Suprapubic skin (tissue), 4 donors: ENCODE measurements at places on chromosomes 5 and 9.

GRCh38 chr5:180313677-180314505 lies 22.0 kb upstream of the MAPK9 start:
- DNase-seq = no peak

- no peak for DNase-seq
These were observed 248.3 kb downstream of the COX7C start for GRCh38 chr5:86866036-86866435.

GRCh38 chr9:101571114-101571513 lies 23.7 kb downstream of the PPP3R2 start:
- DNase-seq = no peak

GRCh38 chr9:90881648-90882047 lies 80.0 kb downstream of the SYK start:
- DNase-seq = no peak

- DNase-seq = no peak
These were observed 232.8 kb upstream of the PTGER4 start for GRCh38 chr5:40446910-40447309.

- no peak for DNase-seq
These were observed 6.0 kb downstream of the CFAP90 start for GRCh38 chr5:7844901-7845300.

GRCh38 chr5:103355579-103355978 lies 97.0 kb downstream of the MACIR start:
- DNase-seq = no peak

- DNase-seq = no peak
These were observed 14.0 kb downstream of the ACTBL2 start for GRCh38 chr5:57468481-57469163.

DNA sequence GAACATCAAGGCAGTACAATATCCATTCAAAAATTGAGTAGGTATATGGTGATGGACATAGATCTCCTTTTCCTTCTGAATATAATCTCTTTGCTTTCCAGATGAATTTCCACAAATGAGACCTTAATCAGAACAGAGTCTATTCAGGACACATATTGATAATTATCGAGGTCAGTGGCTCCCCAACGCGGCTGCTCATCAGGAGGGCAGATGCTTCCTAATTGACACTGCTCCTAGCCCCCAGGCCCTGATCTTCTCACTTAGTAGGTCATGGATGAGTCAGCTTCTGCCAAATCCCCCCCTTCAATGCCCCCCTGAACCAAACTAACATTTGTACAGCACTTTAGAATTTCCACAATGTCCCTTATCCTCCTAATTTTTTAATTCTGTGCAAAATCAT lies 51.6 kb downstream of the SEMA5A start:
- no peak for DNase-seq

DNA sequence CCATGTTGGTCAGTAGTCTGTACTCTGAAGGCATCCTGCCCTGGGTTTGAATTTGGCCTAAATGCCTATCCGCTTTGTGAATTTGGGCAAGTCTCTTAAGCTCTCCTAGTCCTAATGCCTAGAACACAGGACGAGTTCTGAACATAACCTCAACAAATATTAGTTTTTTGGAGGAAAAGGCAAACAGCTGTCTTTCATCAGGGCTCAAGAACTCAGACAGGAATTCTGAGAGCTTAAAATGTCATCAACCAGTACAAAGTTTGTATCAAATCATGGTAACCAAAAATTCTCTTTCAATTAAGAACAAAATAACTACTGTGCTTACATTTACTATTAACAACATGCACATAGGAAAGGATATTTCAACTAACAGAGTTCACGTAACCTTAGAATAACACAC lies 182.5 kb upstream of the PPP1R2B start:
- no peak for DNase-seq

DNA sequence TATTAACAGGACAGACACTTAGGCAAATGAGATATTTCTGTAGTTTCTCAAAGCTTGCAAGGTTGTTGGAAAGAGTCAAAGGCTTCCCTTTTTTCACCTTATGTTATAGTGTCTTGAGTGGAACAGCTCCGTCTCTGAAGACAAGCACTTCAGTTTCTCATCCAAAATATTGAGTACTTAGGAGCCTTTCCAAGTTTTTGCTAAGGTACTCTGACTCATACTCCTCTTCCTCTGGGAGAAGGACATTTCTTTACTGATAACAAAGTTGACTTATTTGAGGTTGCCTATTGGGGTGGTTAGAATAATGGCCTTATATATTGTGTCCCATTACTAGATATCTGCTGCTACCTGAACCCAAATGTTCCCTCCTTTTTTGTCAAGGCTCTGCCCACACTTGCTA lies 869.6 kb downstream of the MAT2B start:
- no peak for DNase-seq

GRCh38 chr5:115179394-115180164 lies 9.9 kb upstream of the TRIM36 start:
- no peak for DNase-seq

GRCh38 chr5:81750308-81751008 lies 439 bp downstream of the SSBP2 start:
- peak; percentile 81 for DNase-seq

GRCh38 chr5:172443441-172444109 lies 10.8 kb downstream of the SH3PXD2B start:
- DNase-seq = peak; percentile 94

GRCh38 chr9:73239570-73240265 lies 88.1 kb downstream of the ANXA1 start:
- DNase-seq = no peak

GRCh38 chr9:87497604-87498045 lies at the start of gene DAPK1:
Gene DAPK1 (plus strand): TSS chr9:87497867. CDS start chr9:87499078, 1,211 bp downstream.
- no peak for DNase-seq

DNA sequence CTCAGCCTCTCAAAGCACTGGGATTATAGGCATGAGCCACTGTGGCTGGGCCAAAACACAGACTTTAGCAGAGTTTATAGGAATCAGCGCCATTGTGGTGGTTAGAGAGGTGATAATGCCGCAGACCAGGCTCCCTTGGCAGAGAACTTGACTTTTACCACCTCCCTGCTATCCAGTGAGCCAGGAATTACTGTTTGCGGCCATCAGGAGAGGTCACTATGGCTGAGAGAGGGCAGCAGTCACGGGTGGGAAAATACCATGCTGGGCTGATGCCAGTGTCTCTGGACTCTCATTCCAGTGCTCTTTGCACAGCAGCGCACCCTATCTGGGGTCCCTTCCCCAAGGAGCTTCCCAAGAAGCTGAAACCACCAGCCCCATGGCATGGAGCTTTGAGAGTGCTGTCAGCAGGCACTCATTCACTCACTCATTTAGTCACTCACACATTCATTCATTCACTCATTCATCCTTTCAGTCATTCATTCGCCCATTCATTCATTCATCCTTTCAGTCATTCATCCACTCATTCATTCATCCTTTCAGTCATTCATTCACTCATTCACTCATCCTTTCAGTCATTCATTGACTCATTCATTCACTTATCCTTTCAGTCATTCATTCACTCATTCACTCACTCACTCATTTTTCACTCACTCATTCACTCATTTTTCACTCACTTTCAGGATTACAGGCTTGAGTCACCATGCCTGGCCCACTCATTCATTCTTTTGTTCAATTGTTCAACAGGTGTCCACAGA lies 27.3 kb upstream of the RNU6ATAC start:
- no peak for DNase-seq
